Ovary (tissue), 10 donors: ENCODE measurements at places on chromosomes 6 and 20. TPM values are rescaled to one million over a fixed set of nuclear protein-coding genes. Genes with fewer than 3 reads are reported as not detected.

Gene LAMP5
- 11.5 TPM for polyA plus RNA-seq

GRCh38 chr6:31467151-31467550, 30.8 kb upstream of the MICB start:
- H3K4me3 ChIP-seq: no peak overlapping the region
- H3K27me3 ChIP-seq: no peaks in the 10 kb centered on the region
- H3K4me1 ChIP-seq: no peaks in the 10 kb centered on the region
- H3K27ac ChIP-seq: no peak overlapping the region
- DNase-seq: no peak

GRCh38 chr20:23366384-23366783, 4.4 kb downstream of the GZF1 start:
- DNase-seq: no peak
- no peaks in the 10 kb centered on the region for H3K36me3 ChIP-seq
- no peaks in the 10 kb centered on the region for H3K27me3 ChIP-seq
- no peak overlapping the region for H3K27ac ChIP-seq
- H3K4me1 ChIP-seq: peaks cover 9% of the 10 kb centered on the region

GRCh38 chr6:146913842-146914488, 290.3 kb upstream of the STXBP5 start:
- DNase-seq: peak; percentile 71
- H3K36me3 ChIP-seq: no peaks in the 10 kb centered on the region
- peak overlapping the region; percentile 15 for H3K27ac ChIP-seq
- H3K4me3 ChIP-seq: peak overlapping the region; percentile 8

DNA sequence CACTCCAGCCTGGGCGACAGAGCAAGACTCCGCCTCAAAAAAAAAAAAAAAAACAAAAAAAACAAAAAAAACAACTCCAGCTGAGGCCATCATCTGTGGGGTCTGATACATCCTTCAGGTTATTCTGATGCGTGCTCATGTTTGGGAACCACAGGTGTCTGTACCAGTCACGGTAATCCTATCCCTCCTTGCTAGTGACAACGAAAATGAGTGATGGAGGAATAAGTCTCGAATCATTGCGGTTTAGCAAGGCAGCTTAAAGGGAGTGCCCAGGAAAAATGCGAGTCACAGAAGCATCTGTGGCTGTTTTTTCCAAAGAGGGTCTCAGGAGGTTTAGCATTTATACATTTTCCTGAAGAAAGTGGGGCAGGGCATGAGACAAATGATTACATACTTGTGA, 48.8 kb downstream of the MCUR1 start:
- no peaks in the 10 kb centered on the region for H3K36me3 ChIP-seq
- H3K27me3 ChIP-seq: no peaks in the 10 kb centered on the region
- DNase-seq: no peak
- no peak overlapping the region for H3K27ac ChIP-seq
- no peak overlapping the region for H3K4me3 ChIP-seq

Gene CLIC5
- polyA plus RNA-seq: 0.27 TPM

Gene TMEM14C
- polyA plus RNA-seq: 167 TPM

Gene DLL1
- 2.4 TPM for polyA plus RNA-seq

Gene COL11A2
- polyA plus RNA-seq: 0.52 TPM
